ENCODE measurements at places on chromosomes 5 and 9.

- no peak for DNase-seq
Measured at GRCh38 chr5:63700241-63700640, 262.0 kb downstream of the HTR1A start.

DNA sequence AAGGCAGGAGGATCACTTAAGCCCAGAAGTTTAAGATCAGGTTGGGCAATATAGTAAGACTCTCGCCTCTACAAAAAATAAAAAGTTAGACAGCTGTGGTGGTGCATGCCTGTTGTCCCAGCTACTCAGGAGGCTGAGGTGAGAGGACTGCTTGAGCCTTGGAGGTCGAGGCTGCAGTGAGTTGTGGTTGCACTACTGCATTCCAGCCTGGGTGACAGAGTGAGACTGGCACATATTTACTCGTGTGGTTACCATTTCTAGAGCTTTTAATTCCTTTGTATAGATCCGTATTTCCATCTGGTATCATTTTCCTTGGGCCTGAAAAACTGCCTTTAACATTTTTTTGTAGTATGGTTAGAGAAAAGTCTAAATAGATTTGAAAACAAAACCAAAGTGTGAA, 7.8 kb downstream of the IL6ST start:
- DNase-seq = no peak

- DNase-seq = no peak
Measured at GRCh38 chr9:87513161-87513560, 15.5 kb downstream of the DAPK1 start.

DNA sequence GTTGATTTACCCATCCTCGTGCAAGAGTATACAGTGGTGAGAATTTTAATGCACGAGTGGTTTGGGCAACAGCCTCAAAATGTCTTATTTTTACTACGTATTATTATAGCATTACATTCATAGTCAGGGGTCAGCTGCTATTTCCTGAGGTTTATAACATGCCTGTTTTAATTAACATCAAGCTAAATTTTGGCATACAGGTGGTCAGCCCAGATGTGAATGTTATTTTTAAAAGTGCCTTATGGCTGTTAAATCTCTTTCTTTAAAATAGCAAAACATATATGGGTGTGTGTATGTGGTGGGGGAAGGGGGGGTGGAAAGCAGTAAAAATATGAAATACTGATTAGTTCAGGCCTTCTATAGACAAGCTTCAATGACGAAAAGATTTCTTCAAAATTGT, 424.5 kb upstream of the CLINT1 start:
- DNase-seq = no peak

DNA sequence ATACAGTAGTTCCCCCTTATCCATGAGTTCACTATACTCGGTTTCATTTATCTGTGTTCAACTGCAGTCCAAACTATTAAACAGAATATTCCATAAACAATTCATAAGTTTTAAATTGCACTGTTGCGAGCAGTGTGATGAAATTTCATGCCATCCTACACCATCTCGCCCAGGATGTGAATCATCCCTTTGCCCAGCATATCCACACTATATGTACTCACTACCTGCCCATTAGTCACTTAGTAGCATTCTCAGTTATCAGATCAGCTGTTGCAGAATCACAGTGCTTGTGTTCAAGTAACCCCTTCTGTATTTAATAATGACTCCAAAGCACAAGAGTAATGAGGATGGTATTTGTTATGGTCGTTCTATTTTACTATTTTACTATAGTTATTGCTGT, 51.5 kb downstream of the SHOC1 start:
- peak; percentile 68 for DNase-seq

DNA sequence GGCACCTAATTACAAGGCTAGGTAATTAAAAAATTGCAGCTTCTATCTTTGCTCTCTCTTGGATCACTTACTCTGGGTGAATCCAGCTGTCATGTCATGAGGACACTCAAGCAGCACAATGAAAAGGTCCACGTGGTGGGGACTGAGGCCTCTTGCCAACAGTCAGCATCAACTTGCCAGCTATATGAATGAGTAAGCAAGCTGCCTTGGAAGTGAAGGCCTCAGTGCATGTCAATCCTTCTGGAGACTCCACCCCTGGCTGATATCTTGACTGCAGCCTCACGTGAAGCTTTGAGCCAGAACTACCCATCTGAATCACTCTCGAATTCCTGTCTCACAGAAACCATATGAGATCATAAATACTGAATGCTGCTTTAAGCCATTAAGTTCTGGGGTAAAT, 140.5 kb downstream of the SNX18 start:
- DNase-seq = no peak

DNA sequence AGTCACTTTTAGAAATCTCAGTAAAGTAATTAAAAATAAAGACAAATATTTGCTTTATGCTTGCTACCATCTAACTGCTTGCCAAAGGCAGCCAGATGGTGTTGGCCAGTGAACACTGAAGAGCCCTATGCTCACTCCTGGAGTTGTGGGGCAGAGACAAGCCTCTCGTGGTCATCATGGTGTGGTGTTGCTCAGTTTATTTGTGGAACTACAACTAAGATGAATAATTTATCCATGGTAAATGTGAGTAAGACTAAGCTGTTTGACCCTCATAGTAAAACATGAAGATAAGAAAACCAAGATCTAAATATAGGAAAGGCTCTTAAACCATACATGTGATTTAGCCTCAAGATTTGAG, 100.7 kb downstream of the PDE8B start:
- DNase-seq = no peak

GRCh38 chr9:92057226-92057625, 58.0 kb downstream of the SPTLC1 start:
- DNase-seq = no peak

- peak; percentile 13 for DNase-seq
Measured at GRCh38 chr5:180330270-180330648, 22.9 kb downstream of the GFPT2 start.

DNA sequence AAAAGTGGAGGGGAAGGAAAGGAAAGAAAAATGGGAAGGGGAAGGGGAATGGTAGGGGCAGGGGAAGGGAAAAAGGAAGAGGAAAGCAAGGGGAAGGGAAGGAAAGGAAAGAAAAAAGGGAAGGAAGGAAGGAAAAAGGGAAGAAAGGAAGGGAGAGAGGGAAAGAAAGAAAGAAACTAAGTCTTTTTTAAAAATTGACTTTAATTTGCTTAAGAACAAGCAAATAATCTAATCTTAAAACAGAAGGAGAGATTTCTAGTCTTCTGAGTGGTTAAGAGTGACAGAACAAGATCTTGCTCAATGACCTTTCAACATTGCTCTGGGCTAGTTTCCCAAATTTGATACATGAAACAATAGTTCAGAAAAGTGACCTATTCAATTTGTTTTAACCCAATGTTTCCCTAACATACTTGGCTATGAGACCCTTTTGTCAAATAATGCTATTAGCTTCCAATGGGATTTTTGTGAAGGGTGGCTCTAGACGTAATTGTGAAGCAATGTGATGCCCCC, 33.4 kb upstream of the GLIS3 start:
- DNase-seq = no peak

DNA sequence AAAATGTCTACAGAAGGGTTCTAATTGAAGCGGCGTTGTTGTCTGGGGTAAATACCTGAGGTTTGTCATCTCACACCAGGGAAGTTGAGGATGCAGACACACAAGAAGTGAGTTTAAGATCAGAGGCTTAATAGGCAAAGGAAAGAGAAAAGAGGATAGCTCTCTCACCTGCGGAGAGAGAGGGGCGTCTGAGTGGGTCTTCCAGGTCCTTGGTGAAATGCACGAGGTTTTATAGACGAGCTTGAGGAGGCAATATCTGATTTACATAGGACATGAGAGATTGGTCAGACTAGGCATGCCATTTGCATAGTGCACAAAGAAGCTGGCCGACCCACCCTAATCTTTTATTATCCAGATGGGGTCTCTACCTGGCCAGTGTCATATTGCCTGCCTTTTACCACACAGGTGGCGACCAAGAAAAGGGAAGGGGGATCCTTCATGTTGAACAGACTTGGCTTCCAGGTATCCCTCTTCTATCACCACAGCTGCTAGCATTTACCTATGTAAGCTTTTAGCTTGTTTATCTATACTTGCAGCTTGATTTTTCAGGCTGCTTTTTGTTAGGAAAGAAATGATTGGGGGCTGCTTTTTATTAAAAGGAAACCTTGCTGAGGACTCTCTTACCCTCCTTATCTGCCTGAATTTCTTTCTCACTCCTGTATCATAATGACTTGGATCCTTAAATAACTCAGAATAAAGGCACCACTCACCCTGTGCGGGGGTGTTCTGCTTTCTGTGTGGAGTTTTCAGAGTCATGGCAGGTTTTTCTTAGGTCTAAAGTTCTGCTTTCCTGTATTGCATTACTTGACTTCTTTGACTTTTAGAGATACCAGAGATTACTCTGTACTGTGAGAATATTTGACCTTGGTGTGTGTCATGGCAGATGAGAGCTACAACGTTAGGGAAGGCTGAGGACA, 9.4 kb upstream of the GLT6D1 start:
- DNase-seq = no peak

- no peak for DNase-seq
Measured at GRCh38 chr5:158637039-158637438, 462.7 kb downstream of the EBF1 start.

DNA sequence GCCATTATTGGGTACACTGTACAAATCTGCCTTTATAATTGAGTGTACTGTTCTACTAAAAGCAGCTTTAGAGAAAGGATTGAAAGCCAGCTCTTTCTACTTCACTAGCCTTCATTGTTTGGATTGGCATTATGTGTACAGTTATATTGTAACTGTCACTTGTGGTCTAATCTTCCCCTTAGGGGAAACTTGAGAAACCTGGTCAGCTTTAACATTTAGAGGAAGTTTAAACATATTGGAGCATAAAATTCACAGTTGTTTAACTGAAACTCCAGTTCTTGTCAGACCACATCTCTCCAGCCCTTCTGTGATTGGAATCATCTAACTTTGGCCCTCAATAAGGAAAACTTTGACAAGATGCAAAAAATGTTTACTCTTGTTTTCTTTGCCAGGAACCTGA, 24.6 kb downstream of the PIK3R1 start:
- no peak for DNase-seq

DNA sequence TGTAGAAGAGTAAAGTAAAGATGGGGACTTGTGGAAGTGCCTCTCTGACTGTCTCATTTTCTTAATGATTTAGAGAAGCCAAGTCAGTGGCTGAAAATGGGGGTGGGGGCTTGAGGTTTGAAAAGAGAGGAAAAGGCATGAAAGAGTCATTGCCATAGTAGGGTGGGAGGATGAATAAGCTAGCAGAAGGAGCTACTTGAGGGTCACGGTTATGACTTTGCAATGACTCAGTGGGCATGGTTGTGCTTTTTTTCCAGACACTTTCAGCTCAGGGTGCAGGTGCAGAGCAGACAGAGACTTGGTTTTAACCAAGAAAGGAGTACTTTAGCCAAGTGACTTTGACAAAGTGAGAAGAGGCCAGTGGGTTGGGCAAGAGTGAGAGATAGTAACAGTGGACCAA, 117.8 kb downstream of the PTTG1 start:
- DNase-seq = peak; percentile 58

- DNase-seq = no peak
Measured at GRCh38 chr5:155556700-155557099, 543.1 kb downstream of the KIF4B start.

DNA sequence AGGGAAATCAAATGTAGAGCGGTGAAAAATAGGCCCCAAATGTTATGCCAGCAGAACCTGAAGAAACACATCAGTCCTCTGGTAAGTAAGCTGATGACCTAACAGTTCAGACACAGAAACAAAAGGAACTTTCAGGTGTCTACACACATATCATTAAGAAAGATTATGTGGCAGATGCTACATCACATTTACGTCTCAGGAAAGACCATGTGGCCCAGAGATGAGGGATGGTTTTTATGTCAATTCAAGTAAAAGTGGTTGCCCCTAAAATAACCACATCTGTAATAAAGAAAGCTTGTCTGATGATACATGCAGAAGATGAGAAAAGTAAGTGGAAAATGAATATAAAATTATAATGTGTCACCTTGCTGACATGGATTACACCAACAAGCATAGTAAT, 31.4 kb downstream of the GNAQ start:
- no peak for DNase-seq

- DNase-seq = peak; percentile 38
Measured at GRCh38 chr5:164013077-164013670, 507.8 kb downstream of the MAT2B start.

DNA sequence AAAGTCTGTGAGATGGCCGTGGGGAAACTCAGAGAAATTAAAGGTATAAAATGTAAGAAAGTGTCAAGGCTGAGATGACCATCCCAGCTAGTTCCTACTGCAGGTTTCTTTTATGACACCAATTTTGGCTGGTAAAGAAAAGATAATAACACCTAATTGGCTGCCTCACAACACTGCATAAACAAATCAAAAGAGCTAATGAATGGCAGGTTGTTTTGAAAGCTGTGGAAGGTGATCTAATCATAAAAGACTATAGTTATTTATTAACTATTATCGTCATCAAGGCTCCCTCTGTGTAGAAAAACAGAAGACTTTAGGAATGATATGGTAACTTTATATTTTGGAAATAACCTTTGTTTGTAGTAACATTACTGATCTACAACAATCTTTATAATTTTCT, 3.5 kb upstream of the SPINK5 start:
- no peak for DNase-seq

GRCh38 chr5:141560151-141560550, 58.6 kb downstream of the DIAPH1 start:
- DNase-seq = no peak

- DNase-seq = no peak
Measured at GRCh38 chr5:2899311-2899710, 147.8 kb upstream of the IRX2 start.

DNA sequence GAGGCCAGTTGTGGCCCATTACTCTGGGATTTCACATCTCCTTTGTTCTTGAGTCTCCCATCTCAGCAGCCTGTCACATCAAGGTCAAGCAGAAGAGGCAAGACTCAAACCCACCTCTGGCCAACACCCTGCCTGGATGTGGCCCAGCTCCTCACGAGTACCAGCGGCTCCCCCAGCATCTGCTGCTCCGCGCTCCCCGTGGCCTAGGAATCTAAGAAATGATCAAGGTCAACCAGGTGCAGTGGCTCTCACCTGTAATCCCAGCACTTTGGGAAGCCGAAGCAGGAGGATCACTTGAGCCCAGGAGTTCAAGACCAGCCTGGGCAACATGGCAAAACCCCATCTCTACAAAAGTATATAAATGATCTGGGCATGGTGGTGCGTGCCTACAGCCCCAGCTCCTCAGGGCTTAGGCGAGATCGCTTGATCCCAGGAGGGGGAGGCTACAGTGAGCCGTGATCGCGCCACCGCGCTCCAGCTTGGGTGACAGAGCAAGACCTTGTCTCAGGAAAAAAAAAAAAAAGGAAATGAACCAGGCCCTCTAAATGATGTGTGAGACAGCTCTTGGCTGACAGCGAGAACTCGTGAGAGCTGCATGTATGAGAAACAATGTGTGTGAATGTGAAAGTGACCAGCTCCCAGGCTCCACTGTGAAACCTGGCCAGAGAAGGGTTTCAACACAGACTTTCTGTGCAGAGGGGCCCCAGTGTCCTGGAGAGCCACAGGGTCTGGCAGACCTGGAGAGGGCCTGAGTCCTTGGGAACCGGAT, 61.6 kb upstream of the ANGPTL2 start:
- no peak for DNase-seq
